Left kidney (tissue), 8 donors: ENCODE measurements at places on chromosomes 1 and 21. TPM values are rescaled to one million over a fixed set of nuclear protein-coding genes. Genes with fewer than 3 reads are reported as not detected.

GRCh38 chr1:96515925-96516324, 205.7 kb upstream of the PTBP2 start:
- no peak for DNase-seq

Gene FALEC
- polyA plus RNA-seq: 0.83 TPM

- DNase-seq: no peak
Measured at GRCh38 chr1:51643362-51643761, 26.5 kb downstream of the OSBPL9 start.

- DNase-seq: no peak
Measured at GRCh38 chr1:1073743-1074587, at the start of gene RNF223. Gene RNF223, minus strand, starts transcription at chr1:1074306. Its CDS starts 1,740 bp downstream, at chr1:1072566.

DNA sequence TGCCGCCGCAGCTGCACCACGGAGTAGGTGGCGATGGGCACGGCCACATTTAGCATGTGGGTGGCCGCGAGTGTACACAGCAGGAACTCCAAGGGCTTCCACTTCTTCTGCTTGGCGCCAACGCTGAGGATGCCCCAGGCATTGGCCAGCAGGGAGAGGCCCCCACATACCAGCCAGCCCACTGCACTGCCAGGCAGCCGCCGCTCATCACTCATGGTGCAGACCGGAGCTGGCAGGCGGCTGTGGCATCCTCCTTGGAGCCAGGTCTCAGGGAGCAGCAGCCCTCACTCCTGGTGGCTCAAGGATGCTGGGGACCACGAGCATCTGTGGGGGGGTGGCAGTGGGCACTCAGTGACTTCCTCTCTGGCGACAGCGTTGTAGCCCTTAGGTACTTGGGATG, 6.2 kb downstream of the GPR153 start:
- DNase-seq: no peak

Gene OR6N2
- polyA plus RNA-seq: not detected
